Neural crest cell (in vitro differentiated cells): ENCODE measurements at places on chromosomes 5 and 9. TPM values are rescaled to one million over a fixed set of nuclear protein-coding genes. Genes with fewer than 3 reads are reported as not detected.

The GPR151 gene
- not detected in 2 replicates for total RNA-seq

The PCDHGA8 gene
- total RNA-seq, result 0.33 and 0.43 TPM in 2 replicates

DNA sequence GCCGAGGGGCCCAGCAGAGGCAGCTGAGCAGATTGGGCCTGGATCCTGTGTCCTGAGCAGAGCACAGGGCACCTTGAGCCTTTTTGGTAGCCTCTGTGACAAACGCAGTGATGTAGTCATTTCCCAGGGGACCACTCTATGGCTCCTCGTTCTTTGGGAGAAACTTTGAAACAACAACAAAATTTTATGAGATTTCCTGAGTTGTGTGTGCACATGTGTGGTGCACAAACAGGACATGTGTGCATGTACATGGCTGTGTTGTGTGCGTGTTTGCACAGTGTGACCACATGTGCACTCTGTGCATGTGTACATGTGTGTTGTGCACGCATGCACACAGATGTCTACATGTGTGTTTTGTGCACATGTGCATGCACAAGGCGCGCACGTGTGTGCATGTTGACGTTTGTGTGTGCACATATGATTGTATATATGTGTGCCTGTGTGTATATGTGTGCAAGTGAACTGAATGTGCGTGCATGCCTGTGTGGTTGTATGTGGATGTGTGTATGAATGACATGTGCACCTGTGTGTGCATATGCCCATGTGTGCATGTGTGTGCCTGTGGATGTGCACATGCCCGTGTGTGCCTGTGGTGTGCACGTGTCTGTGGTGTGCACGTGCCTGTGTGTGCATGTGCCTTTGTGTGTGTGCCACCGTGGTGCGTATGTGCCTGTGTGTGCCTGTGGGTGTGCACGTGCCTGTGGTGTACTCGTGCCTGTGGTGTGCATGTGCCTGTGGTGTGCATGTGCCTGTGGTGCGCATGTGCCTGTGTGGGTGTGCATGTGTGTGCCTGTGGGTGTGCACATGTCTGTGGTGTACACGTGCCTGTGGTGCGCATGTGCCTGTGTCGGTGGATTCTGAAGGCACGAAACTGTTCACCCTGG, 221.6 kb downstream of the CACNA1B start:
- DNase-seq, result no peak
- H3K4me1 ChIP-seq, result peaks cover 4% of the 10 kb centered on the region
- peak overlapping the region; percentile 78 for H3K27ac ChIP-seq
- no peaks in the 10 kb centered on the region for H3K27me3 ChIP-seq

The PCDH1 gene
- 16.2 and 17.3 TPM in 2 replicates for total RNA-seq

The CER1 gene
- total RNA-seq, result 0.32 and 0.40 TPM in 2 replicates

- no peaks in the 10 kb centered on the region for H3K36me3 ChIP-seq
- H3K4me3 ChIP-seq, result no peak overlapping the region
- no peak for DNase-seq
- H3K27me3 ChIP-seq, result peaks cover 9% of the 10 kb centered on the region
Observed at GRCh38 chr5:151233616-151234085, 9.8 kb upstream of the CCDC69 start.

DNA sequence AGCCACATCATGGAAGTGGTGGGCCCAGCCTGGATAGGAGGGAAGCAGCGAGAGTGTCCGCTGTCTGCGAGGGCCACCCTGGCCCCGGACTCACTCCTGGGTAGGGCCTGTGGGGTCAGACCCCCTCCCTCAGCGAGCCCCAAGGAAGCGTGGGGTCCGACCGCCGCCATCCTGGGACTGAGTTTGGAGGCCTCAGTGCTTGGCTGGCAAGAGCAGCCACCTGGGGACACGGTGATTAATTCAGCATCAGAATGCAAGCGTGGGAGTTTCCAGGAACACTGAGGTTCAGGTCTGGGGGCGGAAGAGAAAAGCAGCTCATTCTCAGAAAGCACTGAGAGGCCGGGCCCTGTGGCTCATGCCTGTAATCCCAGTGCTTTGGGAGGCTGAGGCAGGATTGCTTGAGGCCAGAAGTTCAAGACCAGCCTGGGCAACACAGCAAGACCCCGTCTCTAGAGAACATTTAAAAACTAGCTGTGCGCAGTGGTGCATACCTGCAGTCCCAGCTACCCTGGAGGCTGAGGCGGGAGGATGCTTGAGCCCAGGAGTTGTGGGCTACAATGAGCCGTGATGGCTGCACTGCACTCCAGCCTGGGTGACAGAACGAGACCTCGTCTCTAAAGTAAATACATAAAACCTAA, 18.3 kb upstream of the CAMSAP1 start:
- no peak for DNase-seq
- no peaks in the 10 kb centered on the region for H3K27me3 ChIP-seq
- no peak overlapping the region for H3K4me3 ChIP-seq
- no peaks in the 10 kb centered on the region for H3K4me1 ChIP-seq
- peak overlapping the region; percentile 6 for H3K27ac ChIP-seq

DNA sequence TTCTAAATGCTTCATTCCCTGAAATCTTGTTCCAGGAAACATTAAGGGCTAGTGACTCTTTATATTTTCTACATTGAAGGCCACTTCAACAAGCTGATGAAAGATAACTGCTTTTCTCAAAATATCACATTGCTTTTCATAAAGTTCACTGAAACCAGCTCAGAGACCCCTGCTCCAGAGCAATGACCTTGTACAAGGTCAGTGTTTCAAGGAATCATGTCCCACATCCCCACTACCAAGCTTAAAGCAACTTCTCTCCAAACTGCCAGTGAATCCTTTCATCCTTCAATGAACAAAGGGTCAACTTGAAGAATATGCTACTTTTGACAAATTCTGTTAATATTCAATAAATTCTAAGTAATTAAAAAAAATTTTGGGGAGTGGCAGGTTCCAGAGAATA, 12.0 kb upstream of the SPATA24 start:
- H3K36me3 ChIP-seq, result peaks cover 6% of the 10 kb centered on the region
- H3K4me1 ChIP-seq, result no peaks in the 10 kb centered on the region
- H3K4me3 ChIP-seq, result no peak overlapping the region

GRCh38 chr5:35246900-35247647, 16.8 kb upstream of the PRLR start:
- H3K27me3 ChIP-seq, result no peaks in the 10 kb centered on the region
- peaks cover 32% of the 10 kb centered on the region for H3K4me1 ChIP-seq
- DNase-seq, result no peak
- H3K36me3 ChIP-seq, result no peaks in the 10 kb centered on the region
- no peak overlapping the region for H3K27ac ChIP-seq

- H3K36me3 ChIP-seq, result peaks cover 2% of the 10 kb centered on the region
- H3K27me3 ChIP-seq, result no peaks in the 10 kb centered on the region
- DNase-seq, result no peak
Observed at GRCh38 chr9:109114670-109115069, 5.1 kb downstream of the TMEM245 start.

The AJM1 gene
- total RNA-seq, result 2.8 and 3.3 TPM in 2 replicates

DNA sequence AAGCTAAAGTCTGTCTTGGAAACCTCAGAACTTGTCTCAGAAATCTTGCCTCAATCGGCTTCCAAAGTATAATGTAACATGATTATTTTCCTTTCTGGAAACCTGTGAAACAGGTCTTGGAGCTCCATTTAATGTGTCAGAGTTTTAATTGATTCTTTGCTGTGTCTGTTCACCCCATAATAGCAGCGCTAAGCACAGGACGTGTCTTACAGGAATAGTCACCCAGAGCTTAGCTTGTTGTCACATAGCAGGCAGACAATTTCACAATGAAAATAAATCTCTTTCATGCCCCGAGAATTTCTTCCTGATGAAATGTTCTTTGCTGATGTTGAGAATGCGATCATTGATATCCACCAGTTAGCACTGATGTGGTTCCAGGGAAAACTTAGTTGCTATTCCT, 40.2 kb upstream of the PTPN3 start:
- no peak for DNase-seq
- H3K4me3 ChIP-seq, result no peak overlapping the region
- peaks cover 44% of the 10 kb centered on the region for H3K27me3 ChIP-seq
- no peaks in the 10 kb centered on the region for H3K4me1 ChIP-seq
- H3K27ac ChIP-seq, result no peak overlapping the region
- no peaks in the 10 kb centered on the region for H3K36me3 ChIP-seq

The CDH10 gene
- 4.8 TPM in 2 replicates for total RNA-seq

DNA sequence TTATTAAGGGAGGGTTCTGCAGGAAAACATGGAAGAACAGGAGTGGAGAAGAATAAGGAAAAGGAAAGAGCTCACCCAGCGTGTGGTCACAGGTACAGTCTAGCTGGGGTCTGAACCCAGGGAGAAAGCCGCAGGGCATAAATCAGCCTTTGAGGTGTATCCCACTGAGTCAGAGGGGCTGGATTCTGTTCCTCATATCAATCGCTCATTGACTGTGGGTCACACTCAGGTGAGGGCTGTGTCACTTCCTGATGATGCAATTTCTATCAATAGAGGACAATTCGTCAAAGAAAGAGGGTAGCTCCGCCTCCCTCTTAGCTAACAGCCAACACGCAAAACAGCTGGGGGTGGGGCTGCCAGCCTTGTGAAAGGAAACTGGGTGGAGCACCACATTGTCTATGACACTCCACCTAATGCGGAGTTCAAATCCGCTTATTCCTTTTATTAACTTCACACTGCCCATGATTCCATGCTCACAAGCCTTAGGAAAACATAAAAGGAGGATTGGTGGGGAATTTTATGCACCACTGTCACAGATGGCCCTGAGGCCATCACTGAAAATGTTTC, 176.2 kb downstream of the ICE1 start:
- H3K27me3 ChIP-seq, result no peaks in the 10 kb centered on the region
- DNase-seq, result no peak
- no peak overlapping the region for H3K27ac ChIP-seq
- no peaks in the 10 kb centered on the region for H3K4me1 ChIP-seq
- no peak overlapping the region for H3K4me3 ChIP-seq
- no peaks in the 10 kb centered on the region for H3K36me3 ChIP-seq

DNA sequence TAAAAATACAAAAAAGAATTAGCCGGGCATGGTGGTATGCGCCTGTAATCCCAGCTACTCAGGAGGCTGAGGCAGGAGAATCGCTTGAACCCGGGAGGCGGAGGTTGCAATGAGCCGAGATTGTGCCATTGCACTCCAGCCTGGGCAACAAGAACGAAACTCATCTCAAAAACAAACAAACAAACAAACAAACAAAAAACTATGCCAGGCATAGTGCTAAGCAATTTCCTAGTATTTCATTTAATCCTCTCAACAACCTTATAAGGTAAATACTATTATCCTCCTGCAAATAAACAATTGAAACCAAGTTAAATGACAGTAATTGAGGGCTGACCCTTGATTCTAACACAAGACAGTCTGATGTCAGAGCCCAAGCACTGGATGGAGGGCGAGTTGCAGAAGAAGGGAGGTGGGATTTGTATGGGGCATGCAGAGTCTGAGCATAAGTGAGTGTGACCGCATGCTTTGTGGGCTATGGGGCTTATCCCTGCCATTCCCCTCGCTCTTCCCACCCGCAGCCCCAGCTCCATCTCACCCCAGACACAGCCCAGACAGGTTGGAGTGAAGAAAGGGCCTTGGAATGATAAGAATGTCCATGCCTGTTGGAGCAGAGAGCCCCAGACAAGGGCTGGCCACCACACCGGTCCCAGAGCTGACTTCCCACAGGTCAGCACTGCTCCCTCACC, 24.3 kb upstream of the RPS14 start:
- H3K4me3 ChIP-seq, result no peak overlapping the region
- DNase-seq, result no peak
- no peaks in the 10 kb centered on the region for H3K36me3 ChIP-seq
- no peaks in the 10 kb centered on the region for H3K27me3 ChIP-seq
- H3K4me1 ChIP-seq, result peaks cover 18% of the 10 kb centered on the region
- no peak overlapping the region for H3K27ac ChIP-seq

DNA sequence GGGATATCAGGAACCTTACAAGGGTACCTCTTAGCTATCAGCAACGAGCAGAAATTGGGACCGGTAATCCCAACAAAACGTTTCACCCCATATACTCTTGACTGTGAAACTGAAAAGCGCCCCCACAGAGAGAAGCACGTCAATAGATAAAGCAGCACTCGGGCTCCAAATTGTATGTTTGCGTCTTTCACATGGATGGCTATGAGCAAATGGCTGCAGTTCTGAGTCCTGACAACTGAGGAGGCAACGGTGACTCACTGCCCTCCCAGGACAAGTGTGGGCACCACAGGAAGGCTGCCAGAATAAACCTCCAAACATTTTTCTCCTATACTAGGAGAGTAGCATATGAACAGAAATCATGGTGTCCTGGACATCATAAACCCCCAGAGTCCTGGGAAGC, 36.6 kb downstream of the SEMA4D start:
- H3K4me1 ChIP-seq, result peaks cover 22% of the 10 kb centered on the region
- H3K27ac ChIP-seq, result no peak overlapping the region
- no peak overlapping the region for H3K4me3 ChIP-seq
- no peaks in the 10 kb centered on the region for H3K36me3 ChIP-seq
- H3K27me3 ChIP-seq, result no peaks in the 10 kb centered on the region

The NEUROG1 gene
- total RNA-seq, result 7.3 and 7.8 TPM in 2 replicates

DNA sequence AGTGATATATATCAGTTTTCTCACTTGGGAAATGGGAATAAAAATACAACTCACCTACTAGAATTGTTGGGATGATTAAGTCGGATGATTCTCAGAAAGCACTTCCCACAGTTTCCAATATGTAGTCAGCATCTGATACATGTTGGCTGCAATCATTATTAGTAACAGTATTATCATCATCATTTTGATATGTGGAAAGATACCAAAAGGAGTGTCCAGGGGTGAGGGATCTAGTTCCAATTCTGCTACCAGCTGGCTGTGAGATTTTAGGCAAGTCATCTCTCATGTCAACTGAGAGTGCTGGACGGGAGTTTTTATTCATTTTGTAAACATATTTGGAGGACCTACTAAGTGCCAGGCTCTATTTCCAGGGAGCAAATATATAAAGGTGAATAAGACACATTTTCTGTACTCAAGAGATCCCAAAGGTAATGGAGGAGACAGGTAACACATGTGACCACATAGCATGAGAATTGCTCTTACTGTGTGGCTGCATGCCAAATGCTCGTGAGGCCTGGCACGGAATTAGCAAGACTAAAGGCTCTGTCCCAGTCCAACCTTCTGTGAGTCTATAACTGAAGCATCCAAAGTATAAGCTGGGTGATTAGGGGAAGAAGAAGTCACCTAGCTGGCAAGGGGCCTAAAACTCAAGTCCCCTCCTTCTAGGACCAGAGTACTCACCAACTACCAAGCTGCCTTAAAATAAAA, 83.0 kb downstream of the GRIA1 start:
- H3K27me3 ChIP-seq, result no peaks in the 10 kb centered on the region
- DNase-seq, result no peak
- H3K27ac ChIP-seq, result no peak overlapping the region
- H3K4me1 ChIP-seq, result peaks cover 26% of the 10 kb centered on the region

The IL31RA gene
- total RNA-seq, result not detected in 2 replicates

GRCh38 chr5:82813861-82814260, 263.3 kb downstream of the TMEM167A start:
- DNase-seq, result no peak
- H3K36me3 ChIP-seq, result no peaks in the 10 kb centered on the region

The PCDHGA9 gene
- 0.72 and 0.86 TPM in 2 replicates for total RNA-seq

The DBH gene
- 0.59 and 0.75 TPM in 2 replicates for total RNA-seq

GRCh38 chr9:83066771-83067170, 3.8 kb upstream of the RASEF start:
- peaks cover 11% of the 10 kb centered on the region for H3K4me1 ChIP-seq
- peaks cover 63% of the 10 kb centered on the region for H3K27me3 ChIP-seq
- no peak overlapping the region for H3K27ac ChIP-seq
- H3K36me3 ChIP-seq, result no peaks in the 10 kb centered on the region
- no peak overlapping the region for H3K4me3 ChIP-seq

The TAF11L12 gene
- total RNA-seq, result not detected in 2 replicates

- no peak overlapping the region for H3K4me3 ChIP-seq
- DNase-seq, result no peak
- peaks cover 22% of the 10 kb centered on the region for H3K4me1 ChIP-seq
- no peak overlapping the region for H3K27ac ChIP-seq
Observed at GRCh38 chr5:138978581-138978980, 103.4 kb upstream of the LRRTM2 start.

The SPATA31C1 gene
- 1.4 and 1.9 TPM in 2 replicates for total RNA-seq
